Thoracic aorta (tissue), 2 donors: ENCODE measurements at places on chromosomes 6 and 20.

- no peak for DNase-seq
Measured at GRCh38 chr20:17735206-17735804, 35.5 kb downstream of the BANF2 start.

- DNase-seq, result no peak
Measured at GRCh38 chr20:731891-732560, 36.3 kb downstream of the SLC52A3 start.

DNA sequence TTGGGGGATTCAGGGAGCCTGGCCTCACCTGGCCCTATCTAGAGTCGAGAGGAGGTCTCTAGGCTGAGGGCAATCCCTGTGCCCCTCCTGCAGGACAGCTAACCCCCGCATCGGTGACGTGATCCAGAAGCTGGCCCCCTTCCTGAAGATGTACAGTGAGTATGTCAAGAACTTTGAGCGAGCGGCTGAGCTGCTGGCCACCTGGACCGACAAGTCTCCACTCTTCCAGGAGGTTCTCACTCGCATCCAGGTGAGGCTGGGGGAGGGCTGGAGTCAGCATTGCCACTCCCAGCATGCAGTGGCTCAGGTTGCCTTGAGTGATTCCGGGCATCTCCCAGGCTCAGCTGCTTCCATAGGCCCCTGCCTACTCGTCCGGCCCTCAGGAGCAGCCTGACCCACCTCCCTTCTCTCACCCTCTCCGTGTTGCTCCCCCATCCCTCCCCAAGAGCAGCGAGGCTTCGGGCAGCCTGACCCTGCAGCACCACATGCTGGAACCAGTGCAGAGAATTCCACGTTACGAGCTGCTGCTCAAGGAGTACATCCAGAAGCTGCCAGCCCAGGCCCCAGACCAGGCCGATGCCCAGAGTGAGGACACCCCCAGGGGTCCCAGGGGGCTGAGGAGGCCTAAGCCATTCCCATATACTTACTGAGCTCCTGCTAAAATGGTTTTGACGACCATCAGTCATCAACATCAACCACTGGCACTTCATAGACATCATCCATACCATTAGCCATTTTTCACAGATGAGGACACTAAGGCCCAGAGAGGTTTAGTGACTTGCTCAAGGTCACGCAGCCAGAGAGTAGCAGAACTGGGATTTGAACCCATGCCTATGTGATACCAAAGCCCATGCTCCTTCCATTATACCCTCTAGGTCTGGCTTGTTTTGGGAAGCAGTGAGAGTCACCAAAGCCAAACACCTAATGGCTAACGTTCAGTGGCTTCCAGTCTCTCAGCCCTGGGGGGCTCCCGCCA lies 8.3 kb downstream of the FGD2 start:
- no peak for DNase-seq

GRCh38 chr6:95658886-95659285 lies 81.6 kb downstream of the MANEA start:
- DNase-seq, result no peak

GRCh38 chr20:16709017-16709416 lies 20.8 kb upstream of the SNRPB2 start:
- no peak for DNase-seq

- no peak for DNase-seq
Measured at GRCh38 chr6:72619883-72620696, 1.8 kb upstream of the KCNQ5 start.

DNA sequence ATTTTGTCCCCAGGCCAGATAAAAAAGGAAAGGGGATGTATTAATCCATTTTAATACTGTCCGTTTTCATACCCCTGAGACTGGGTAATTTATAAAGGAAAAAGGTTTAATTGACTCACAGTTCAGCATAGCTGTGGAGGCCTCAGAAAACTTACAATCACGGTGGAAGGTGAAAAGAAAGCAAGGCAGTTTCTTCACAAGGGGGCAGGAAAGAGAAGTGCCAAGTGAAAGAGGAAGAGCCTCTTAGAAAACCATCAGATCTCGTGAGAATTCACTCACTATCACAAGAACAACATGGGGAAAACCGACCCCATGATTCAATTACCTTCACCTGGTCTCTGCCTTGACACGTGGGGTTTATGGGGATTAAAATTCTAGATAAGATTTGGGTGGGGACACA lies 152.5 kb downstream of the IBTK start:
- no peak for DNase-seq

GRCh38 chr6:168956141-168956838 lies 297.4 kb downstream of the THBS2 start:
- DNase-seq, result no peak

DNA sequence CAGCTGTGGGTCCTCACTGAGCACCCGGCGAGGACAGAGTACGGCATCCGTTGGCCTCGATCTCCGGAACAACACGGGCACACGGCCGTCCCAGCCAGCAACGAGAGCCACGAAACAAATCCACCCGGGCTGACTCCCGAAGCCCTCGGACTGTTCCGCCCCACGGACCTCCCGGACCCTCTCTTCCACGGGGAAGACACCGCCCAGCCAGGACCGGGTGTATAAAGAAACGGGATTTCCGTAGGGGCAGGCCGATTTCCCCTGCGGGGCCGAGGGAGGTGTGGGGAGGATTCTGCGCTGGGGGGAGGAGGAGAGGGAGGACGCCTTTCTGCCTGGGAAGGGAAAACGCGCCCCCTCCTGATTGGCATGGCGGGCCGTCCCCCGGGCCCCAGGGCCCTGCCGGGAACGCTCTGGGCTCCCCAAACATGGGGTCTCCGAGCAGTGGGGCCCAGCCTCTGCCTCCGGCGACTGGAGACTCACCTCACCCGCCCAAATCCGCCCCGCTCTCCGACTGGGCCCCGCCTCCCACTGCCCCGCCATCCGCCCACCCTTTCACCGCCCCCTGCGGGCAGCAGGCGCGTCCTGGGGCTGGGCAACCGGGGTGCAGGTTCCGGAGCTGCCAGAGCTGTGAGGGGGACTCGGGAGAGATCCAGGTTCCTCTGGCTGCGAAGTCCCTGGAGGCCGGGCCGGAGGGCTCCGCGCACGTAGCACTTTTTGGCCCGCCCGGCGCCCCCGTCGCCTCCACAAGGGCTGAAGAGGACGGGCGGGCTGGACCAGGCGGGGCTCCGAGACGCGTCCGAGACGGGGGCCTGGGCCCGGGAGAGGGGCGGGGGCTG lies 679 bp upstream of the PPDPF start:
- DNase-seq, result no peak

DNA sequence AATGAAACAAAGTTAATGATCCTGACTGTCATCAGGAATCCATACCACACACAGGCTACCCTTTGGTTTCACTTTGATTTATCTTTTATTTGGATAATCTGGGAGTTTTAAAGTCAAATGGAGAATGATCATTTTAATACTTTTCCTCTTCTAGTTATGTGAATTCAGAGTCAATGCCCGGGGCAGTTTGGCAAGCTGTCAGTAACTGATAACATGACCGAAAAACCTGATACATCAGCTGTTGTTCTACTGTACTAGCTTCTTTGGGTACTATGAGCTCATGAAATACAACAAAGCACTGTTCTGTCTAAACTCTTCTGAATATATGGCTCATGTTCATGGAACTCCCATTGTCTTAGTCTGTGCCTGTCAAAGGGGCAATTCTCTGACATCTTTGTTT lies 30.2 kb downstream of the KLHL31 start:
- no peak for DNase-seq

GRCh38 chr6:44634321-44634720 lies 246.8 kb downstream of the CDC5L start:
- no peak for DNase-seq

DNA sequence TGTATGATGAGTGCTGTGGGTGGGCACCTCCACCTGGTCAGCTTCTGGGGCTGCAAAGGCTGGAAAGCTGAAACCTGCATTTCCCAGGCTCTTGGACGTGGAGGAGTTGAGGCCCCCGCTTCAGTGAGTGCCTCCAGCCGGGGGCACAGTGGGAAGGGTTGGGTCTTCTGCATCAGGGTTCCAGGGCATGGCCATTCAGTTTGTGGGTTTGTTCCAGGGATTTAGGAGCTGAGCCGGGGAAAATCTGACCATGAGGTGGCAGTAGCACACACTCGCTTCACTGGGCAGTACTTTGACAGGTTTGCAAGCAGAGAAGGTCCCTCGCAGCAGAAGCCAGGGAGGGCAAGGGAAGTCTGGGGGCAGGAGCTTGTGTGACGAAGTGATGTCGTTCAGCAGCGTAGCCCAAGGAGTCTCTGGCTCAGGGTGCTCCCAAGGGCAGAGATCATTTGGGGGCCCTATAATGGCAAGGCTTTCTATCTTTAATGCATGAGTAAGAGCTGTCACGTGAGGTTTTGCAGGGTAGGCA lies 69.5 kb upstream of the SULF2 start:
- no peak for DNase-seq

- DNase-seq, result no peak
Measured at GRCh38 chr6:92779746-92780145, 639.6 kb downstream of the EPHA7 start.
